Nephron progenitor cell (in vitro differentiated cells): ENCODE measurements at places on chromosomes 4 and X.

- peak; percentile 24 for DNase-seq
Observed at GRCh38 chrX:35890699-35891098, 28.8 kb upstream of the CFAP47 start.

DNA sequence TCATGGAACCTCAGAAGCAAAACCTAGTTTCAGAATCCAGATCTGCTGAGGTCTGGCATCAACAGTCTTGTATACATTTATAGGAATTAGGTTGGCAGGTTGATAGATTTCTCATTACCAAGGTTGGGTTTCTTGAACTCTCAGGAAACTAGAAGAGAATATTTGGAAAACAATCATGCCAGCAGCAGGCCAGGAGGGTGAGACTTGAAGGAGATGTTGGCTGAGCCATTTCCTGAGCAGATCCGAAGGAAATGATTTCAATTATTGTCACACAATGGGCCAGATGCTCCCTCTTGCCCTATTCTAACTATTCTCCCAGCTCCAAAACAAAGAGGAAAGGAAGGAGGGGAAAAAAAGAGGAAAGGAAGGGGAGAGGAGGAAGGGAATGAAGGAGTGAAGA is 45.2 kb downstream of the SHROOM4 start:
- DNase-seq, result no peak

GRCh38 chrX:46573331-46573891 is at the start of gene CHST7:
CHST7 (plus strand) TSS chrX:46573765; CDS start chrX:46573932, 167 bp downstream.
- DNase-seq, result peak; percentile 72

DNA sequence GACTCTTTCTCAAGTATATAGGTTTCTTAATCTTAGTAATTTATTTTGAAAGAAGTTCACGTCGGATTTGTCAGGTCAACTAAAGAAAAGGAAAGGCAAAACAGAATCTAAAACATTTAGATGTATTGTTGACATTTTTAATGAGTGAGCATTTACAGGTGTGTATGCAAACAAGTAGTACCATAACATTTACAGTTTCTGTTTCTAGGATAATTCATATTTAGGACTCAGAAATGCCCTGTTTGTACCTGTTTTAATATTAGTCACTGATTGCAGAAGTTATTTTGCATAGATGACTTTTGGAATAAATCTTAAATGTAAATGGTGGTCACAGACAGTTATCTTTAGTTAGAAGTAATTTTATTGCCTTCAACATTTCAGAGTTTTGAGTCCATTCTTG is 151.3 kb upstream of the NUDT6 start:
- DNase-seq, result no peak

DNA sequence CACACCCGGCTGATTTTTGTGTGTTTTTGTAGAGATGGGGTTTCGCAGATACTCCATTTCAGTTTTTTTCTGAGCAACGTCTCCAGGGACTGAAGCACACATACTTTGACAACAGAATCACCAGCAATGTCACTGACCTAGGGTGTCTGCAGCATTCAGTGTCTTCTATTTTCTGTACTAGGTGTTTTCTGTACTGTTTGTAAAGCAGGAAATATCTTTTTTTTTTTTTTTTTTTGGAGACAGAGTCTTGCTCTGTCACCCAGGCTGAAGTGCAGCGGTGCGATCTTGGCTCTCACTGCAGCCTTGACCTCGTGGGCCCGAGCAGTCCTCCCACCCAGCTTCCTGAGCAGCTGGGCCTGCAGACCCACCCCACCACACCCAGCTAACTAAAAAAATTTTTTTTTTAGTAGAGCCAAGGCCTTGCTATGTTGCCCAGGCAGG is 8.9 kb downstream of the ADD1 start:
- no peak for DNase-seq

GRCh38 chr4:13059019-13059418 is 425.1 kb downstream of the RAB28 start:
- no peak for DNase-seq

DNA sequence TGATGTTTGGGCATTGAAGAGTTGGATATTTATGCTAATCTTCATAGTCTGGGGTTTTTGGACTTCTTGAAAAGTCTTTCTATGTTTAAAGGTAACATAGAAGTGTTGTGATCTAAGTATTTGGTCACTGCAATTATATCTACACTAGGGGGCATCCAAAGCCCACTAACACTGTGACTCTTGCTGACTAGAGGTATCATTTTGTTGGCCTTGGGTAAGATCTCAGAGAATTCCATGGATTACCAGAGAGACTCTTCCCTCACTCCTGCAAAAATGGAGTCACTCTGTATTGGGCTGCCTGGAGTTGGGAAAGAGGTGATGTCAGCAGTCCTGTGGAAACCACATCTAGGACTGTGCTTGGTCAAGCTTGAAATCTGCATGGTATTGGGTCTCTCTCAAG is 1077.6 kb downstream of the FAM133A start:
- no peak for DNase-seq

- no peak for DNase-seq
Observed at GRCh38 chr4:189802884-189803283, 137.8 kb upstream of the FRG1 start.

DNA sequence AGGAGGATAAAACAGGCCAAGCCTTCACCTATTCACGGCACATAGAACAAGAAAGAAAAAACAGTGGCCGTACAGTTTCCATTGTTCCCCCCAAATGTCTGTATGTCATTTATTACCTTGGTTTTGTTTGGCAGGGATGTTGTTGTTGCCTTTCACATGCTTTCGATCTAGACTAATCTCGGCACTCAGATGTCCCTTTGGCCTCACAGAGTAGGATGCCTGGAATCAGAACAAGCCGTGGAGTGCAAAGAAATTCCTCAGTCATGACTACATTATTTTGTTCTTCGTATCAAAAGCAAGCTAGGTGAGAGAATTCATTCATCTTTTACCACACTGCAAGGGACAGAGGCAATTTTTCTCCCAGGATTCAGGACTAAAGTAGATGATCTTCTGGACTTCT is 106.9 kb downstream of the SMIM20 start:
- no peak for DNase-seq

GRCh38 chr4:188989371-188989770 is 850.1 kb downstream of the TRIML1 start:
- DNase-seq, result no peak

DNA sequence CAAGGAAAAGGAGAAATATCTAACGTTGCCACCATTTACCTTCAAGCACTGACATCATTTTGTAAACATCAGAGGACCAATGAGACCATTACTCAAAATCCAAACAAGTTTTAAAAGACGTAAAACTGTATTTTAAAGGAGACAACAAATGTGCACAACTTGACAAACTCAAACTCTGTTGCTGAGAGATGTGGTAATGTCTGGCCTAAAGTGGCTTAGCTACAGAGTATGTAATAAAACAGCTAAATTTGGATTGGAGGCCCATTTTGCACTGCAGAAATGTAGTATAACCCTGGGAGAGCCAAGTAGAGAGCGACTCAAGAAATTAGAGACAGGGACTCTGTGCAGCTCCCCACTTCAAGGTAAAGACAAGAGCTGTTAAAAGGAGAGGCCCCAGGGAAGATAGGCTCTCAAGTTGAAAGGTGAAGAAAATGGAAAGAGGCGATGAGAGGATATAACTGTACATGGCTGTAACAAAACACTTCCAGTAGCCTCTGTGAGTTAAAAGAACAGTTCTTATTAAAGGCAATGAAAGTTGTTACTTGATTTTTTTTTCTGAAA is 20.3 kb downstream of the UNC5C start:
- no peak for DNase-seq

- no peak for DNase-seq
Observed at GRCh38 chr4:155085843-155086530, 122.4 kb upstream of the NPY2R start.

DNA sequence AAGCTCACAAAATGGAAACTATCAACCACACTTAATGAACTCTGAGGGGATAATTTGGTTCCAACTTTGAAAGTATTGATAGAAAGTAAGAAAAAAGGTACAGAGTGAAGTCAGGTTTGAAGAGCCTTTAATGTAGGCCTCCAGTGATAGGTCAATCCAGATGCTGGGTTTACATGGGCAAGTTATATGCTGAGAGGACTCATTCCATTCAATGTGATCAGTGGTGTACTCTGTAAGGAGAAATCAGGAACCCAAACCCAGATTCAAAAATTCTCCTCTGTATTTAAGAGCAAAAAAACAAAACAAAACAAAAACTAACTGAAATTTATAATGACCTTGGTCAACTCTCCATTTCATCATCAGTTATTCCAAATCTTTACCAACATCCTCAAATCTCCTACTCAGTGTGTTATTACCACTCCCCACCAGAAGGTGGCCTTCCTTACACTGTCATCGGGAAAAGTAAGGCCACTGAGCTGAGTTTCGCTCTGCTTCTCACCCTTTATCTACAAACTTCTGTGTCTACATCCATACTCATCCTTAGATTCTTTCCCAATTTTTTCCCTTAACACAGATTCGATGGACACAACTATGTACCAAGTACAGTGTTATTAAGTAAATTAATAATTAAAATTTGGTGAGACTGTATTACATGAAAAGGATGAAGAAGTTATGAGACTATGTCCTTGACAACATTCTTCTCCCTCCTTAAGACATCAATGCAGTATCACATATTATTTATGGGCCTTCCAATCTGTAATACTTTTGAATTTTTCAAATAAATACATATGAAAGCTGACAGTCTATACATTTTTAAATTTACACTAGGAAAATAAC is 88.3 kb downstream of the ZAR1 start:
- DNase-seq, result peak; percentile 51

GRCh38 chrX:6468706-6469105 is 66.2 kb downstream of the VCX3A start:
- DNase-seq, result no peak

GRCh38 chrX:10173331-10173900 is 16.6 kb downstream of the CLCN4 start:
- peak; percentile 66 for DNase-seq

GRCh38 chr4:49063670-49064069 is 77.6 kb downstream of the CWH43 start:
- DNase-seq, result no peak

GRCh38 chr4:184732126-184732525 is 1.8 kb downstream of the CENPU start:
- no peak for DNase-seq
